ENCODE measurements at places on chromosomes 1 and 21.

- no peak for DNase-seq
Measured at GRCh38 chr1:28112388-28113241, 24.2 kb upstream of the EYA3 start.

GRCh38 chr1:61070054-61070453 lies 12.3 kb upstream of the NFIA start:
- no peak for DNase-seq

DNA sequence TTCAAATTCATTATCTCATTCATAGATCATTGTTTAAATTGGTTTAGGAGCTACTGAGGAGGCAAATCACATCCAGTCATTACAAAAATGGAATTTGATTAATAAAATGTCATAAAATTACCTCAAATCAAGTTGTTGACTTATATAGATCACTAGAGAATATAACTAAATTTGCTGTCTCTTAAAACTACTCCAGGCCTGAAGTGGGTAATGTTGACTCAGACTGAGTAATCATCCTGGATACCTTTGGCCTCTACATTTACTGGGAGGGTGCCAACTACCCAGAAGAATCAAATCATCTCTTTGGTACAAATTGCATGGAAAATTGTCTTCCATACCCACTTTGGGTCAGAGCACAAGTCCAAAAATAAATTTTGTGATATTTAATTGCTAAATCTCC lies 191.2 kb upstream of the GREM2 start:
- no peak for DNase-seq

GRCh38 chr1:228020686-228021354 lies 14.0 kb downstream of the WNT3A start:
- no peak for DNase-seq

DNA sequence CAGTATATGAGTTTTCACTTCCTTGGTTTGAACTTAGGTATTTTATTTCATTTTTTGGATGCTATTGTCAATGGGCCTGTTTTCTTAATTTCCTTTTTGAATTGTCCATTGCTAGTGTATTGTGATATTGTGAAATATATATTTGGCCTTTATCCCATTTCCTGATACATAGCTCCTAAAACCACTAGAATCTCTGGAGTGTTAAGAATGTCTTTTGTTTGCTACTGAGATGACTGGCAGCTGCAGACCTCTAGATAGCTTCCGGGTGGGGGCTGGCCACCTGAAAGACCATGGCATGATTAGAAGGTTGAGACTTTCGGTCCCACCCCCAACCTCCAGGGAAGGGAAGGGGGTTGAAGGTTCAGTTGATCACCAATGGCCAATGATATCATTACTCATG lies 245.4 kb downstream of the KCNJ6 start:
- no peak for DNase-seq

- DNase-seq, result no peak
Measured at GRCh38 chr1:112373806-112374205, 22.2 kb upstream of the CTTNBP2NL start.

GRCh38 chr1:71193153-71193552 lies 112.3 kb upstream of the ZRANB2 start:
- no peak for DNase-seq

GRCh38 chr1:183021405-183022201 lies 1.6 kb upstream of the LAMC1 start:
- DNase-seq, result no peak

DNA sequence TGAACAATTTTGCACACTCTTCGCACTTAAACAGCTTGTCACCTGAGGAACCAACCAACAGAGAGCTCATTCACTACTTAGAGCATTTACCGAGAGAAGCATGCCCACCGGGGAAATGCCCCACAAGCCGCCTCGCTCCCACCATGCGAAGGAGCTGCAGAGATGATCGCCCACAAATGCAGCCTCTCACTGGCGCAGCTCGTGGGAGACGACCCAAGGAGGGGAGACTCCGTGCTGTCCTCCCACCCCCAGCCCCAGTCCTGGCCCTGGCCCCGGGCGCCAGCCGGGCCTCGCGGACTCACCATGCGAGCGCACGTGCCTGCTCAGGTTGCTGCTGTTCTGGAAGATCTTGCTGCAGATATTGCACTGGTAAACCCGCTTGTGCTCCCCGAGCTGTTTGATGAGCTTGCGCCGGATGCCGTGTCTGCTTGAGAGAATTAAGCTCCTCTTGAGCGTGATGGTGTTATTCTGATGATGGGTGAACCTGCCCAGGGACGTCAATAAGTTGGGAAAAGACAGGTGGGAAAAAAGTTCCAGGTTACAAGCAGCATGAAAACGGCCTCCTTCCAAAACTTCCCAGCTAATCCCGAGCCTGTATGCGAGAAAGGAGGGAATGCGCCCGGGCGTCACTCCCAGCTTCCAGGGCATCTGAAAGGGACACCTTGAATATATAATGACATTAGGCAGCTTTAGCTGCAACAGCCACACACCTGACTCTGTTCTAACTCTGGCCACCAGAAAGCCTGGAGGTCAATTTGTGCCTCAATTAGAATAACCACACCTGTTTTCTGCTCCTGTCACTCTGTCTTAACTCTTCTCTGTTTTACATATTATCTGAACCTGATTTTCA lies 42.8 kb downstream of the PRDM15 start:
- DNase-seq, result no peak

DNA sequence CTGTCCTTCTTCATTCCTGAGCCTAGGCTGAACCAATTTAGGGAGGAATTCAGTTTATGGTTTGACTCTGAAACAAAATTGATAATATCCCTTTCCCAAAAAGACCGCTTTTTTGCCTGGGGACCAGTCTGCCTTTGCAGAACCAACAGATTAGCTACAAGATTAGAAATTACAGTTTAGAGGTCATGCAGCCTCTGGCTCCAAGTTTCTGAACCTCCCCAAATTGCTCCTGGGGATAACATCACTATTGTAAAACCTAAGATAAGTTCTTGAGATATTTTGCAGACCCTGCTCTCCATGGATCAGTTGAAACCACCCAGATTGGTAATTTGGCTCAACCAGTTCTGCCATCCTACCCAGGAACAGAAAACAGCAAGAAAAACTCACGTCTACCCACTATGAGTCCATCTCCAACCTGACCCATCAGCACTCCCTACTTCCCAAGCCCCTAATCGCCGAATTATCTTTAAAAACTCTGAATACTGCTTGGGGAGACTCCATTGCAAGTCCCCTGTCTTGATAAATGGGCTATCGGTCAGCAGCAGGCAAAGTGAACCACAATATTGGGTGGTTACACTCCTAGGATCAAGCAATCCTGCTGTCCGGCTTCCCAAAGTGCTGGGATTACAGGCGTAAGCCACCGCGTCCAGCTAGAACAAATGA lies 605 bp upstream of the RABGGTB start:
- DNase-seq, result no peak

DNA sequence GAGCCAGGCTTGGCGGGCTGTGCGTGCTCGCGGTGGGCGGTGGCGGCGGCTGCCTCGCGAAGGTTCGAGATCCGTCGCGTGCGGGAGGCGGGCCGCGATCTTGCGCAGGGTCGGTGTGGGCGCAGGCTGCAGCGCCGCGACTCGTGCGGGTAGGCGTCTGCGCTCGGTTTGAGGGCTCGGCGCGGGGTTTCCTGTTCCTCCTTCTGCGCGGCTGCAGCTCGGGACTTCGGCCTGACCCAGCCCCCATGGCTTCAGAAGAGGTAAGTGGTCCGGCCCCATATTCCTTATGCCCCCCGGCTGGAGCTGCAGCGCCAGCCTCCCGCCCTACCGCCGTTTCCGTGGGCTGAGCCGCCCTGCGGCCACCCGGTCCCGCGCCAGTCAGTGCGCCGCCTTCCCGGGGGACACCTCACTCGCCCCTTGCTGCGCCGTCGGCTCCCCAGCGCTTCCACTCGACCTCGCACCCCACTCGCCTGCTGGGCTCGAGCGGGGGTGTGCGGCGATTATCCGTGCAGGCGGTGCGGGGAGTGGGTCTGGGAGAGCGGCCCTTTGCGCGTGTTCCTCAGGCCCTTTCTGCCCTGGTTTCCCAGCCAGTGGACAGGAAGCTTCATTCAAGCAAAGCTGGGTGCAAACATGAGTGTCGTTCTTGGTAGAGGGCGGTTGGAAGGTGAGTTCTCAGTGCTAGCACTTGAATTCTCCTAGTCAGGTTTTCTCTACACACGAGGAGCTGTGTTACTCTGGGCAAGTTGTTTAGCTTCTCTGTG lies at the start of gene CACYBP:
Gene CACYBP (plus strand): TSS at position 12 of the 761 bp plus-strand sequence. CDS start 234 bp downstream, at position 246.
- no peak for DNase-seq

DNA sequence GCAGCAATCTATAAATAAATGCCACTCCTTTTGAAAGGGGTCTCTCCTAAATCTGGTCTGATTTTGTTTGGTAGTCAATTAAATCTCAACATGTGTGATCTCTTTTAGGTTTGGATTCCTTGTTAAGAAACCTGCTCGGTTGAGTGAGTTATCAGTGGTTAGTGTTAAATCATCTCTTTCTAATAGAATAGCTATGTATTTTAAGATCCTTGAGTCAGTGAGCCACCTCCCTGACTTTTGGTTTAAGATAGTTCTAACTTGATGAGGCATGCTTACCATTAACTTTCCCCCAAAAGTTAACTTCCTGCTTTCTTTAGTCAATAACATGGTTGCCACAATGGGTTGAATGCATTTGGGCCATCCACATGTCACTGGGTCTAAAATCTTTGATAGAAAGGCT lies 93.1 kb upstream of the OLFM3 start:
- DNase-seq, result no peak

DNA sequence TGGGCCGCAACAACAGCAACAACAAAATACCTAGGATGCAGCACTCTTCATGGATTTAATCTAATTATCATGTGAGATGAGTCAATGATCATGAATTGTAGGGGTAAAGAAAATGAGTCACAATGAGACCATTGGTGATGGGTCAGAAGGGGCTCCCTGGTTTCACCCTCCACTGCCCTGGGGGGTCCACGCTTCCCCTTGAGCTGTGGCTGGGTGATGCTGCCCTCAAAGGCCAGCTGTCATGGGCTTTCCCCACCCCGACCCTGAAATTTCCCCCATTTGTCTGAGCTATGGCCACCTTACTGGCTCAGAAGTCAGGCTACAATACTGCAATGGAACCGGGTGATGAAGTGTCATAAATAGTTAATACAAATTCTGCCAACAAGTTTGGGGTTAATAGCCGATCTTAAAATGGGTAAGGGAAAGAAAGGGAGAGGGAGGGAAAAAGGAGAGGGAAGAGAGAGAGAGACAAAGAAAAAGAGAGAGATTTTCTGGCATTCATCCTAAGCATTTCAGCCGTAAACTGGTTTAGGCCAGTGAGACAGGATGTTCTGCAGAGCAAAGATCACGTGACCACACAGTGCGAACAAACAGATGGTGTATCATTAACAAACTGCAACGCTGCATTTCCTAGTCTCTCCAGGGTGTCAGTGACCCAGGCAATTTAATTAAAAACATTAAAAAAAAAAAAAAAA lies 143.4 kb upstream of the ERRFI1 start:
- peak; percentile 69 for DNase-seq

DNA sequence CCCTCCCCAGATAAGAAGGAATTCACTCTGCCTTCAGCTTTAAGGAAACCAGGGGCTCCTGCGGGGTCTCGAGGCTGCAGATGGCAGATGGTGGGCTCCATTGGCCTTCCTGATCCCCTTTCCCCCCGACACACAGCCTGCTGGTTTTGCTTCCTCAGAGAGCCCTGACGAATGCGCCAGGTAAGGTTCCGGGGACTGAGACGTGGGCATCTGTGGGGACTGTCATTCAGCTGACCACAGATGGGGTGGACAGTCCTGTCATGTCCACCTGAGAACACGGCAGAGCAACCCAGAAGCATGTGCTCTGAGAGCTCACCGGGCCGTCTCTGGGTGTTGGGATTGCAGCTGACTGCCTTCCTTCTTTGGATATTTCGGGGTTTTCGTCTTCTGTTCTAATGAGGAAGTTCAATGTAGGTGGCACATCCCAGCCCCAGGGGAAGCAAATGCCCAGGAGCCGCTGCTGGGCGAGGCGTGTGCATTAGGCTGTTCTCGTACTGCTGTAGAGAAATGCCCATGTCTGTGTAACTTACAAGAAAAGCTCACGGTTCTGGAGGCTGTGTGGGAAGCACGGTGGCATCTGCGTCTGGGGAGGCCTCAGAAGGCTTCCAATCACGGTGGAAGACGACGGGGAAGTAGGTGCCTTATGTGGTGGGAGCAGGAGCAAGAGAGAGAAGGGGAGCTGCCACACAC lies 22.6 kb upstream of the TTC34 start:
- no peak for DNase-seq

DNA sequence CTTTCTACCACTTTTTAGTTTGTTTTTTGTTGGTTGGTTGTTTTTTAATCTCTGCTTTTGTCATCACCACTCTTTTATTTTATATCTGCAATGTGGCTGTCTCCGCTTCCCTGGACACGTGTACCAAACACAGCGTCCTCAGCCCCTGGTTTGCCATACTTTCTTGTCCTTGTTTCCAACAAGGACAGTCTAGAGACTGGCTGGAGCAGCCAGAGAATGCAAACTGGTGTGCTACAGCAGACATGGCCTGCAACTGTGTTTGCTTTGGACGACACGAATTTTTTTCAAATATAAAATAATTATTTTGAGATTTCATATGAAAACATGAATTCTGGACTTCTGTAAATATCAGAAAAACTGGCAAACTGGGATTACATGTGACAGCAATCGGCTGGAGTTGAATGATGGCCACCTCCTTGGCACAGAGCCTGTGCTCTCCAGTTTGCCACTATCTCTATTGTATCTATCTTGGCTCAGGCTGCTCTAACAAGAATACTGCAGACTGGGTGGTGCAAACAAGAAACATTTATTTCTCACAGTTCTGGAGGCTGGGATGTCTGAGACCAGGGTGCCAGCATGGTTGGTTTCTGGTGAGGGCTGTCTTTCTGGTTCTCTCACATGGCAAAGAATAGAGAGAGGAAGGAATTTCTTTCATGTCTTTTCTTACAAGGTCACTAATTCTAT lies 34.6 kb upstream of the POU2F1 start:
- no peak for DNase-seq

DNA sequence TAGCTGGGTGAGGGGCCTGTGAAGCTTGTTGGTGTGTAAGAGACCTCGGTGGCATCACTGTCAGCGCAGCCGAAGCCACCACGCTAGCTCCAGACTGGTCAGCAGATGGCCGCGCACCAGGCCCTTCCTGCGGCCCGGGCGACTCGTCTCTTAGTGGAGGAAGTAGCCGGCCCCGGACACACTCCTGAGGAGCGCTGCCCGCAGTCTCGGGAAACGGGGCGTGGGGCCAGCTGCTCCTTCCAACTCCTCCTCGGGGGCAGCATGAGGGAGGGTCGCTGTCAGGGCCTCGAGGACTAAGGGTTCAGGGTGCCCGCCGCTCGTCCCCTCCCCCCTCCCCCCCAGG lies 20.4 kb downstream of the H3-3A start:
- DNase-seq, result no peak

GRCh38 chr1:93698329-93699048 lies 16.9 kb upstream of the BCAR3 start:
- no peak for DNase-seq

GRCh38 chr1:2854151-2854550 lies 52.7 kb upstream of the TTC34 start:
- no peak for DNase-seq

Measured in NCI-H2081 treated with DMSO at 0.1 percent for 48 hours (cell line).